ENCODE measurements at places on chromosomes 3 and 15.

- DNase-seq = no peak
Observed at GRCh38 chr15:87805117-87805820, 451.3 kb downstream of the NTRK3 start.

- no peak for DNase-seq
Observed at GRCh38 chr3:70247955-70248354, 64.5 kb downstream of the MDFIC2 start.

DNA sequence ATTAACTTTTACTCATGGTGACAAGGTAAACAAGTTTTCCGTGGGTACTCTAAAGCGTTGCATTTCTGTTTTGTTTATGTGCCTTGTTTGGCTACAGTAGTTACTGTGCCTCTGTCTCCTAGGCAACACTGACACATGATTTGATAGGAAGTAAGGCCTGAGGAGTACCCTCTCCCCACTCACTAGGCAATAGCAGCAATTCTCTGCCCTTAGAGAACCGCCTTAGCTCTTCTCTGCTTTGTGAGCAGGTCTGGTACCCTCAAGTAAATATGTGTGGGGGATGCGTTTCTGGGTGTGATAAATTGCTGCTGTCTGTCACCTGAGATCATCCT is at the start of gene IL5RA:
Gene IL5RA (minus strand): TSS at position 76 of the 332 bp plus-strand sequence. CDS start 5,390 bp downstream, outside the sequence.
- no peak for DNase-seq

DNA sequence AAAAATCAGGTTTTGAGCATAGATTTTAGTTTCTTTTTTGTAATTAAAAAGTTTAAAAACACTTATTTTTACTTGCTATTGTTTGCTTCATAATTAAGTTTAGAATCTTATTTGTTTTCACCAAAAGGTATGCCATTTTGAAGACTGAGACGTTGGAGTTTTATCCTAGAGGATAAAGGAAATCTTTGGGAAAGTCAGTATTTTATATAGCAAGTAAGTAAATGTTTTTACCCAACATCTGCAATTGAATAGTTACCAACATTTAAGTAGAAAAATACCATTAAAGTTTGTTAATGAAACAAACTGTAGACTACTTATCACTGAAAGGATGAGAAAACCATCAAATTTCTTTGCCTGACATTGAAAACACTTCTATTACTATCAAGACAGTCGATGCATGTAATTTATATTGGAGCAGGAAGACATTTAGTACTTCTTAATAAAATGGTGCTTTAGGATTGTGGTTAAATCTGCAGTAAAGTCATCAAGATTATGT is 14.0 kb upstream of the CHD2 start:
- DNase-seq = no peak

DNA sequence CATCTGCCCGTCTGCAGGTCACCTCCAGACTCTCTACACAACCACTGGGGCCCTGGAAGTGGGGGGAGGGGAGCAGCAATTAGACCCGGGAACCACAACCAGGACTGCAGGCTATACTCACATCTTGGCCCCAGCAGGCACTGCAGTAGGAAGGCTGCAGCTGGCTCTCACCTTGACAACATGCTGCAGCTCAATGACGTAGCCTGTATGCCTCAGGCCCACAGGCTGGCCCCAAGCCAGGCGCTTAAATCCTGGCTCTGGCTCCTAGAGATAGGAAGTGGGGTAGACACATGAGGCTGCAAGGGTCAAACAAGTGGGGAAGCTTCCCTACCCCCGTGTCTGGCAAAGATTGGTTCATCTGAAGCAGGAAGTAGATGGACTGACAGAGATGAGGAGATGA is 4.6 kb upstream of the QRICH1 start:
- DNase-seq = no peak

DNA sequence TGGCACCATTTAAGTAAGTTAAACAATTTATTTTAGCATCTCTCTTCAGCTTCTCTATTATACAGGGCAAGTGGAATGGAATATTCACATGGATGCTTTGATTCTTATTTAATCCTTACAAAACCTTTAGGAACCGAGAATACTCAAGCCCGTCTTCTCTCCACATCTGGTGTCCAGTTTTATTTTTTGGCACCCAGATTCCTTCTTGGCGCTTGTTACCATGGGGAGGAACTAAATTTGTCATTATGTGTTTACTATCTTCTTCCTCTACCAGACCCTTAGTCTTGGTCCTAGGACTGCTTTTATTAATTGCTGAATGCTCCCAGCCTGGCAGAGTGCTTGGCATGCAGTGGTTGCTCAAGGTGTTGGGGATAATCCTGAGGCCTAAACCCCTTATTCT is 138.8 kb downstream of the CACNA2D3 start:
- no peak for DNase-seq

DNA sequence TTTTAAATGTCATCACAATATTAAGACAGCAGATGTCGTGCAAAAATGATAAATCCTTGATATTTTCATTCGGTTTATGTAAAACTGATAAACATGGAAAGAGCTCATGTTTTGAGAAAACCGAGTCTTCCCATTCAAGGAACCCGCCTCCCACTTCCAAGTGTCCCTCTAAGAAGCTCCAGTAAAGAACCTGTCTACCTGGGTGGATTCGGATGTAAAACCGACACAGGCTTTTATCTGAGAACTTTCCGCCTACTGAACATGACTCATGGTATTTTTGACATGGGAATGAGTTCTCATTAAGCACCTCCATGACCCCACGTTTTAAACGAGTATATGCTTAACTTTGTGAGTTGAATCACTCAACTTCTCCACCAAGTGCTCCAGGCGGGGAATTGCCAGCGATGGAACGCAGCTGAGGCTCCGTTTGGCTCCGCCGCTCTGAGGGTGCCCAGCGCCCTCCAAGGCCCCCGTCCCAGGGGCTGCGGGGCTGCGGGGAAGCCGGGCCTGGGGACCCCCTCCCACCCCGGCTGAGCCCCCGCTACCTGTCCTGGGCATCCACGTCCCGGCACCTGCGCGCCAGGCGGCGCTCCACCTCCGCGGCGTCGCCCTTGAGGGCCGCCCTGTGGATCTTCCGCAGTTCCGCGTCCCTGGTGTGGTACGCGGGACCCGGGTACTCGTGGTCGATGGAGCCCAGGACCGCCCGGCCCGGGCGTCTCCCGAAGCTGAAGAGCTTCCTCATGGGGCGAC is 119.9 kb downstream of the LMLN start:
- DNase-seq = no peak

GRCh38 chr15:31852933-31853799 is 177.1 kb upstream of the CHRNA7 start:
- DNase-seq = no peak

- no peak for DNase-seq
Observed at GRCh38 chr15:78685159-78685921, 44.3 kb upstream of the CHRNB4 start.

DNA sequence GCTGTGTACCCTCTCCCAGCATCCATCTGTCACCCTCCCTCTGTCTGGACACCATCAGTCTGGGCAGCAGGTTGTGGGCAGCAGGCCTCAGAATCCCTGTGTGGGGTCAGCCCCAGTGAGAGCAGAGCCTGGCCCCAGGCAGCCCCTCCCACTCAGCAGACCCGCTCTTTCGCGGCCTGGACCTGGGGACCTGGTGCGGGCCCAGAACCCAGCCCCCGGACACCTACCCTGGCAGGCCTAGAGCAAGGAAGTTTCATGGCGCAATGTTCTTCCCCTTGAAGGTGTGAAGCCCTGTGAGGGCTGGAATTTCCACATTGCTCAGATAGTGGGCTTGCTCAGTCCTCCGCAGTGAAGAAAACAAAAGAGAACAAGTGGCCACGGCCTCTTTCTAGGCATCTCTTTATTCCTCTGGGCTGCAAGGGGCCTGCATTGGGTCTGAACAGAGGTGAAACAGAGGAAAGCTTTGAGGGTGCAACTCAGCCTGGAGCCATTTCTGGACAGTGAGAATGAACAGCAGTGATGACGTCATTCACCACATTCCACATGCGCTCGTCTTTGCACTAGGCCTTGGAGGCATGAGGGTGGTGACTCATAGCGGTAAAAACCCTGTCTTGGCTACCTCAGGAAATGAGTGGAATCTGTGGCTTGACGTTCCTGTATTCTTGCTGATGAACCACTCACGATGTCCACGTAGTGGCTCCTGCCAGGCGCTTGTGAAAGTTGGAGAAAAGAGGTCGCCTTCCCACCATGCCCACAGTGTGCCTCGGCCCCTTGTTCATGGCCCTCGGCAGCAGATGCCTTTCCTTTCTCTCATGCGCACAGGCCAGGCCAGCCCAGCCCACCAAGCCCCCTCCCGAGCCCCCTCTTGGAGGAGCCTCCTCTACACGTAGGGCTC is 66.1 kb downstream of the SLC30A4 start:
- DNase-seq = no peak

DNA sequence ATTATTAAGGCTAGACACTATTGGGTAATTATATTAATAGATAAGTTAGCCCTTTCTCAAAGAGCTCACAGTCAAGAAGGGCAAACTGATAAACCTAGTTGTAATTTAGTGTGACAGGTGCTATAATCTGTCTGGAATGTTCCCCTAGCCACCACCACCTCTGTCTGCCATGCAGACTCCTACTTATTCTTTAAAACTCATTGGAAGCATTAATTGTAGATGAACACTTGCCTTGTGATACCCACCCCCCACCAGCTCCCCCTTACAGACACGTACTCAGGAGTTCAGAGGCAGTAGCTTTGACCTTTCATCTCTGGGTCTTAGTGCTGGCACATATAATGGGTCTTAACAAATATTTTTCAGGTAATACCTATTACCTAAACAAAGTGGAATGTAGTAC is 195.9 kb downstream of the TP63 start:
- DNase-seq = no peak

DNA sequence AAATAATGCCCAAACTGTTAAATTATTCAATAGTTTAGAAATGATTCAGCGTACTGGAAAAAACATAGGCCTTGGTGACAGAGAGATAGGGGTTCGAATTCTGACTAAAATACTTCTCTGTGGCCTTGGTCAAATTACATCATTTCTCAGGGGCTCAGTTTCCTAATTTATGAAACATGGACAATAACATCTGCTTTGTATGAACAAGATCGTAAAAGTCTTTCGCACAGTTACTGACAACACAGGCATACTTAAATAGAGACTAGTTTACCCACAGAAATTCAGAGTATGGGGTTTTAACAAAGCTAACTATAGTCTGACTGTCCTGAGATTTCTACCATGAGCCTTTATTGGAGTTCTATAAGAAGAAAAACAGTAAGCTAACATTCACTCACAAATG is 440.4 kb downstream of the FHIT start:
- DNase-seq = no peak

GRCh38 chr3:181933052-181933618 is 221.4 kb downstream of the SOX2 start:
- DNase-seq = peak; percentile 84

DNA sequence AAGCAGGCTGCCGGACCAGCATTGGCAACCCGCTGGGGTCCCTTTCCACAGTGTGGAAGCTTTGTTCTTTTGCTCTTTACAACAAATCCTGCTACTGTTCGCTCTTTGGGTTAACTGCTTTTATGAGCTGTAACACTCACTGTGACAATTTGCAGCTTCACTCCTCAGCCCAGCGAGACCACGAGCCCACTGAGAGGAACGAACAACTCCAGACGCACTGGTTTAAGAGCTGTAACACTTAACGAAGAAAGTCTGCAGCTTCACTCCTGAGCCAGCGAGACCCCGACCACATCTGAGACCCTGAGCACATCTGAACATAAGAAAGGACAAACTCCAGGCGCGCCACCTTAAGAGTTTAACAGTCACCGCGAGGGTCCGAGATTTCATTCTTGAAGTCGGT is 10.7 kb upstream of the CCR4 start:
- DNase-seq = no peak

DNA sequence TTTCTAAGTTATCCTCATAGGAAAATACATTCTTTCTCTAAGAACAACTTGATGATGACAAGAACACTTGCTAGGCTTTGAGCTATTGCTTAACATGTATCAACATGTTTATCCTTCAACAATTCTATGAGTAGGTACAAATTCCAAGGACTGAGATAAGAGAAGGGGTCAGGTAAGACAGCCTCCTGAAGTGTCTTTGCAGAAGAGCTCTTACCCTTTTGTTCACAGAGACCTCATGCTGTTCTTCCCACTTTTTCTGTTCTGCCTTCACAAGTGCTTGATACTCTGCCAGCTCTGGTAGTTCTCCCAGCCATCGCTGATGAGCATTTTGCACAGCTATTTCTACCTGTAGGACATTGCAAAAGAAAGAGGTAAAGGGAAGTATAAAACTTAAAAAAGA is 50.9 kb downstream of the CEP152 start:
- no peak for DNase-seq

- no peak for DNase-seq
Observed at GRCh38 chr3:26280517-26280916, 342.1 kb upstream of the LRRC3B start.

DNA sequence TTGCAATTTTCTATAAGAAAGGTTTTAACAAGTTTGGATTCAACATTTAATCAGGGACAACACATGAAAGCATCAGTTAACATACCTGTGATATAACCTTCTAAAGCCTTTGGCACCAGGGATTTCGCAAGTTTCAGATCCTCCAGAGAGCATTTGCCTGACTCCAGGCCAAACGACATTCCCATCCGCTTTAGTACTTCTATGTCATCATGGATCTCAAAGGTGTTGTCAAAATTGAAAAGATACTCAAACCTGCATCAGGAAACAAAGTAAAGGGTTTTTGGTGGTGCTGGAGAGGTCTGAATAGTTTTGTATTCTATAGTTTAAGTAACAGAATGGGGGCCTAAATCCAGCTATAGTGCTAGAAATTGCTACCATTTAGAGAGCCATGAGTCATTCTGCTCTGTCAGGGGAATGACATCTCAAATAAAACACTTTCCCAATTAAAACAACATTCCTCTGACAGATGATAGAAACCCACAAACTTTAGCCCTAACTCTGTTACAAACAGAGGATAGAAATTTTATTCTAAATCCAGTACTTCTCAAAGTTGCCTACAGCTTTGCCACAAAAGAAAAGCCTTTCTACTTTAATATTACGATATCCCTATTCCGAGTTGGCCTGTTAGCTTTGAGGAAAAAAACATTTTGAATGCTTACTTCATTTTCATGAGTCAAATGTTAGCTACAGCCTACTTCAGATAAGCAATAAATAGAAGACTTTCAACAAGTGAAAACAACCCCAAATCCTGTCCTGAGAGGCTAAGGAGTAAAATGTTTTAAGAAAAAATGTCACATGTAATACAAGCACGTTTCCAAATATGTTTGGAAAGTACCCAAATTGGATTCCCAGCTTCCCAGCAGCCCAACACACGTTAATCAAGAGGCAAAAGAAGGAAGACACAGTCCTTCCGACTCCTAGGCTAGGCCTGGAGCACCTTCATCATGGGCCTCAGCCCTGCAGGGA is 83.4 kb downstream of the ATP1B3 start:
- no peak for DNase-seq

- no peak for DNase-seq
Observed at GRCh38 chr3:108820586-108820985, 2.0 kb upstream of the TRAT1 start.

DNA sequence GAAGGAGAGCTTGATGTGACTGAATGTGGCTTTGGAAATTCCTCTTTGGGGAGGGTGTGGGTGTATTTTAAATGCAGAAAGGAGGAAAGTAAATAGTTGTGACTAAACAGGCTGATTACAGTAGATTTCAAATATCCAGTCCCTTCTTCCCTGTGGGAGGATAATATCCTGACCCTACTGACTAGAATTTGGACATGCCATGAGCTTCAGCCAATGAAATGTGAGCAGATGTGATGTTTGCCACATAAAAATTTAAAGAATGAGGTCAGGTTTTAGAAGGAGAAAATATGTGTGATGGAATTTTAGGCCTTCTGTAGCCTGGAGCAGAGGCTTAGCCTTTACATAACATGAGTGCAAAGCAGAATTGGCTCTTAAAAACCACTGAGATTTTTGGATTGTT is 1218.9 kb downstream of the ROBO2 start:
- no peak for DNase-seq

All from NCI-H1436 treated with DMSO at 0.1 percent for 48 hours (cell line).